ENCODE measurements at places on chromosomes 1 and 21.

GRCh38 chr1:48681476-48682305 is 95.0 kb downstream of the BEND5 start:
- DNase-seq: no peak

DNA sequence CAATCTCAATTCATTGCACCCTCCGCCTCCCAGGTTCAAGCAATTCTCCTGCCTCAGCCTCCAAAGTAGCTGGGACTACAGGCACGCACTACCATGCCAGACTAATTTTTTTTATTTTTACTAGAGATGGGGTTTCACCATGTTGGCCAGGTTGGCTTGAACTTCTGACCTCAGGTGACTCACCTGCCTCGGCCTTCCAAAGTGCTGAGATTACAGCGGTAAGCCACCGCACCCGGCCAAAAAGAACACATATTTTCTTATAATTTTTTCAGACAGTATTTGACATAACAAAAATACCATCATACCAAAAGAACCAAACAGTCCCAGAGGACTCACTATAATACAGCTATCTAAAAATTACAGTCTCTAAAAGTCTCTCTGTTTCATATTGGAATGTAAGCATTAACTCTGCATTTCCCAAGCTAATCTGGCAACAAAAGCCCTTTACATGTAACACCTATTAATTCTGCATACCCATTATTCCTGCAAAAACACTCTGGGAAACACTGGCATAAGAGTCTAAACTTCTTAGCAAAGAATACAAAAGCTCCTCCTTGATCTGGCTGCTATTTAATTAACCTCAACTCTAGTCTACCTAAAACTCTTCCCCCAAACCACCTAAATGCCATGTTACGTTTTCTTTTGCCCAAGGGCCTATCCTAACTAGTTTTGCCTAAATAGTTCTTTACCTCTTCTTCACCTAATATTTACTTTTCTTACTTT is 26.9 kb downstream of the WDR26 start:
- DNase-seq: no peak

DNA sequence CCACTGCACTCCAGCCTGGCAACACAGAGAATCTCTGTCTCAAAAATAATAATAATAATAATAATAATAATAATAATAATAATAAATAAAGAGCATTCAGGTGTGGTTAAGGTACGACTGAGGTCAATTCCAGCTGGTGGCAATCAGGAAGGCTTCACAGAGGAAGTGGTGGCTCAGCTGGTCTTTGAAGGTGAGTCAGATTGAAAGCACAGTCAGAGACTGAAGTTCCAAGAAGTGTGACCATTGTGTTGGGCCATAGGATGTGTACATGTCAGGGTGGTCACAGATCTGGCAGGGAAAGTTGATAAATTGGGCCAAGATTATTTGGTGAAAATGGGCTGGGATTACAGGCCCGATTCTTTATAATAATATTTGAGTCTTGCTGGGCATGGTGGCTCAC is 31.0 kb upstream of the MED18 start:
- DNase-seq: no peak

GRCh38 chr1:99279525-99279924 is 15.2 kb downstream of the PLPPR4 start:
- no peak for DNase-seq

All from stimulated activated CD8-positive, alpha-beta memory T cell treated with anti-CD3 and anti-CD28 coated beads, Interleukin-2, amount 100 ng/mL, for 1 hour (primary cell).